NCI-H1930 (cell line): ENCODE measurements at places on chromosomes 6 and 20.

GRCh38 chr20:2616634-2617033 is 35.8 kb upstream of the NOP56 start:
- DNase-seq: no peak

DNA sequence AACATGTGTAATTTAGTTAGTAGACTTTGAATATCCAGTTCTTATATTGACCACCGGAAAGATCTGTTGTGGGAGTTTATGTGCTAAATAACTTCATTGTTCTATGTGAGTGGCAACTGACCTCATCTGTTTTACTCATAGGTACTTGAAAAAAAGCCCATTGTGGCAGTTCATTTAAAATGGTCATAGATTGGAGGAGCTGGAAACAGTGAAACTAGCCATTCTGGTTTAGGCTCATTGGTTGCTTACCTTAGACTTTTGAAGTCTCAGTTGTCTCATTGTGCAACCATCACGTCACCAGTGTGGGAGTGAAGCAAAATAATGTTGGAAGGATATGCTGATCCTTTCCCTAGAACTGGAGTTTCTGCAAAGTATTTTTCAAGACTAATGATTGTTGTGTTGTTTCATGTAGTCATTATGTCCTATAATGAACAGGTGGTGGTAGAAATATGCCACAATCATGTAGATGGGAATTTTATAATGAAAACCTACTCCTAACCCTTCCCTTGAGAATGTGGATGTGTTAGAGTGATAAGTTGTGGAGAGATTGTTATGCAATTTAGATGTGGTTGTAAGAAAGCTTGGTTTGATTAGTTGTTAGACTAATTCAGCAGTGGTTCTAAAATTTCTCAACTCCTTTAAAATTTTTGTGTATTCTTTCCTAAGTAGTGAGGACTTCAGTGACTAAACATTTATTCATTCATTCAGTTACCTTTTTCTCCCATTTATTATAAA is 18.3 kb downstream of the DSP start:
- no peak for DNase-seq

DNA sequence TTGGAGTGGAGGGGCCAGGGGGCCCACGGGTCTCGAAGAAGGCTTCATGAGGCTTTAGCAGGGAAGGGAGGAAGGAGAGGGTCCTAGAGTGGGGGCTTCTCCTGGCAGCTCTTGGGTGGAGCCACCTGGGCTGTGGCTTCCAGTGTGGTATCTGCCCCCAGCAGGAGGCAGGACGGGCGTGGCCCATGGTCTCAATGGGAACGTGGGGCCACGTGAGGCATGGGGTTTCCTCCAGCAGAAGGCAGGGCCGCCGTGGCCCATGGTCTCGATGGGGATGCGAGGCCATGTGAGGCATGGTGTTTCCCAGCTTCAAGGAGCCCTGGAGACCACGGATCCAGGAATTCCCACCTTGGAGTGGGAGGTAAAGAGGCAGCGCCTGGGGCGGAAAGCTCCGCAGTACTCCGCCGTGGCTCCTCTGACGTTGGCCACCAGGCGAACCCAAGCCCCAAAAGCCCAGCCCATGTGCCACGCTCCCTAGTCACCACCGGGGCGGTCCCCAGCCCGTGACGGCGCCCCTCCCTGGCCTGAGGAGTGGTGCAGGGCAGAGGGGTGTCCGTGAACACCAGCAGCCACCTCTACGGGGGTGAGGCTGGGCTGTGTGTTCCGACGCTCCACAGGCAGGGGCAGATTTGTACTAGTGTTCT is 62.0 kb upstream of the GATA5 start:
- no peak for DNase-seq

- DNase-seq: no peak
These were observed 762.1 kb upstream of the CHD6 start for GRCh38 chr20:42380287-42380686.

GRCh38 chr20:42026599-42026998 is 408.4 kb upstream of the CHD6 start:
- DNase-seq: no peak

DNA sequence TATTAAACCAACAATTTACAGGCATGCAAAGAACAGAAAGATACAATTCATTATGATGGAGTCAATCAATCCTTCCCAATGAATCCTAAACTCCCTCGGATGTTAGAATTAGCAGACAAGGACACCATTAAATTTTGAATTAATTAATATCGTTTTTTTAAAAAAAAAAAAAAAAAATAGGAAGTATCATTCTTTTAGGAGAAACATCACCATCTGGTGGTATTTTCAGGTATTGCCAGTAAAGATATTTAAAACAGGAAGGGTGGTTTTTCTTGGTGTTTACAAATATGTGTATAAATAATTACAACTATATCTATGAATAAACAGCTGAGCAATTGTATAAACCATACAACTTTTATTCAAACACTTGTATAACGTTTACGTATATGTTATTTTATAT is 564.4 kb downstream of the HAO1 start:
- DNase-seq: no peak

DNA sequence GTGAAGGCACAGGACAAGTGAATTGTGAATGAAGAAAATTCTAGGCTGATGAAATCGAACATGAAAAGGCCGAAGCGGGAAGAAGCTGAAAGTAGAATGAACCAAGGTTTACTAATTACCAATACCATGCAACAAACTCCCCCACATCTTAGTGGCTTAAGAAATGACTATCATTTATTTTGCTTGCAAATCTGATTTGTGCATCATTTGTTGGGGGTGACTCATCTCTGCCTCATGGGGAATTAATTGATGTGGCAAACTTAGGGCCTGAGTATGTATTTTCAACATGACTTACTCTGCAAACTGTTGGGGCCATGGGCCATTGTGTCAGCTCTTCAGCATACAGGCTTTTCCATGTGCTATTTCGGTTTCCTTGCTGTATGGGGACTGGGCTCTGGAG is 26.8 kb downstream of the PPP1R14C start:
- DNase-seq: no peak

GRCh38 chr6:114030767-114031166 is 59.8 kb upstream of the HDAC2 start:
- DNase-seq: no peak

DNA sequence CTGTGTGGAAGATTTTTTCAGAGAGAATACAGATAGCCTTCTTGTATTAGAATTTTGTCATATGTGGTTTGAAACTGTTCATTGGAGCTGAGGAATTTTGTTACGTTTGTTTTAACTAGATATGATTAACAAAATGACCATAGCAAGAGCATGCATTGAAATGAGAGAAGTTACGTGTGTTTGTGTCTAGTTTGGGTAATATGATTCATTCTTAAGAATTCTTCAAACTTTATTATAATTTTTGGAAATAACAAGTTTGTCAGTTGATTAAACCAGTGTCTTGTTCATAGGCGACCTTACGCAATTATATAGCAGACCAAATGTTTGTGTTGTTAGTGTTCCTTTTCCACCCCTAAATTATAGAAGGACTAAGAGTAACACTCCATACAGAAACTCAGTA is 5.5 kb downstream of the GMNN start:
- DNase-seq: no peak

DNA sequence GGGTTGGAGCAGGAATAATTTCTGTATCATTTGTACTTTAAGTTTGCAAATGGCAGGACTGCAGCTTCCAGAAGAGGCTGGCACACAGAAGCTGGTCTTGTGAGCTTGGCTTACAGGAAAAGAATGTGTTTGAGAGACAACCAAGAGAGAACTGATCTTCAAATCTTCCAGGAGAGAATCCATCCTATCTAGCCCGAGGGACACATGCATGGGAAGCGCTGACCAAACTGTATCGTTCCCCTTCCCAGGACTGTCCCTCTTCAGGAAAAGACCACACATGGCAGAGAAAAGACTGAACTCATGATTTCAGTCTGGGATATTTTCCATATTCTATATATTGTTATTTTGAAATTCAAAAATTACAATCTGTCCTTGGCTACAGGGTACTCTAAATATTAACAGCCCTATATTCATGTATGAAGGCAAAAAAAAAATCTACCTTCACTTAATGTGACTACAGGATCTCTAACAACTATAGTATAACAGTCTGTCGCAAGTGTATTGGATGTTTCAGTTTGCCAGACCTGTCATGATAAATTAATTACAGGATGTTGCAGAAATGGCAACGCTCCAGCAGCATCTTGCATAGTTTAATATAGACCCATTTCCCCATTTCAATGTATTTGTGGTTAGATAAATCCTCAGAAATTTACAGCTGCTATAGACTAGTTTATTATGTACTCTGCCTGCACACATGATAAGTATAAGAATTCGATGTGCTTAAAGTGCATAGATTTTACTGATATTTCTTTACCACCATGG is 99.4 kb downstream of the MYB start:
- DNase-seq: no peak

GRCh38 chr6:8588176-8588575 is 152.8 kb upstream of the SLC35B3 start:
- no peak for DNase-seq

GRCh38 chr20:51454250-51454865 is 88.2 kb downstream of the NFATC2 start:
- no peak for DNase-seq

DNA sequence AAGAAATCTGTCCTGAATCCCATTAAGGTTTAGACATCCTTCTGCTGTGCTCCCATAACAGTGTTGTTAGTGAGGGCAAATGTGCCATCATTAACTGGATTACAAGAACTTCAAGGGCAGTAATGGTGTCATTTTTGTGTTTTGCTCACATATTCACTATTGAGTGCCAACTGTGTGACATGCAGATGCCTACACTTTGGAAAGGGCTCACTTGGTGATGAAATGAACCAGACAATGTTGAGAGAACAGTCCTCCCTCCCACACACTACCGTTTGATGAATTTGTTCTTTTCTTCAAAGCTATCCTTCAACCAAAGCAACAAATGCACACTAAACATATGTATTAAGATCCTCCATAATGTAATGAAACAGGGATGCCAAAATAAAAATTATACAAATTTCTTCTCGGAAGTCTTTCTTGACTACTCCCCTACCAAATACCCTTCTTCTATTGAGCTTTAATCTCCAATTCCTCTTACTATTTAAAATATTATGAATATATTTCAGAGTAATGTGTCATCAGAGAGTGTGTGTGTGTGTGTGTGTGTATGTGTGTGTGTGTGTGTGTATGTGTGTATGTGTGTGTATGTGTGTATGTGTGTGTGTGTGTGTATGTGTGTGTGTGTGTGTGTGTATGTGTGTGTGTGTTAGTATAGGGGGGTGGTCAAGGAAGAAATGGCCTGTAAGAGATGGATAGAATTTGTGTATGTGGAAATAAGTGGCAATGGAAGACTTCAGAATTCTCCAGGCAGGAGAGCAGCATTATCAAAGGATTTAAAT is 92.3 kb upstream of the ENPP5 start:
- no peak for DNase-seq

- no peak for DNase-seq
These were observed 1.3 kb downstream of the PPP1R3G start for GRCh38 chr6:5086294-5086890.

DNA sequence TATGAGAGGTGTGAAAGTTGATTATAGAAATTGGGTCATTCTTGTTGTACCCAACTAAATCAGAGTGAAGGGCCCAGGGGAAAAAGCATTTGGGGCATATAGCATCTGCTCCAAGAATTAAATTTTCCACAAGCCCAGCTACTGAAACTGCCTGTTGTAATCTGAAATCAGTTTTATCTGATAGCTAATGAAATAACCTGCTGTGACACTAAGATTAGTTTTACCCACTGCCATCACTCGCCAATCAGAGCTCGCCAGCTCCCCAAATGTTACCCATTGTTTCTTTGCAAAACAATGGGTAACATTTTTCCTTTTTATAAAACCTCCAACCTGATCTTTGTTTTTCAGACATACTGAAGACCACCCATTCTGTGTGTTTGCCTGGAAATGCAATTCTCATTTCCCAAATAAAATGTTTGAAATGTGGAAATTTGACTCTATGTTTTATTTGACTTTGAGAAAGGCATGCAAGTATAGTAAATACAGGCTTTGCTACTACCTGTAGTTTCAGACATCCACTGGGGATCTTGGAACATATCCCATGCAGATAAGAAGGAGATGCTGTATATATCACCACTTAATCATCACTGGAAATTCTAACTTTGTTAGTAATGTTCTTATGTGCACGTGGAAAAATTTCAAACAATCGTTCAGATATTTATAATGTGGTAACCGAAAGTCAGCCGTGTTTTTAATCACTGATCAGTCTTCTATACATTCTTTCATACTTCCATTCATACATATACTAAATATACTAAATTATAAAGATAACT is 6.3 kb upstream of the AHI1 start:
- no peak for DNase-seq

GRCh38 chr6:34196116-34196832 is 40.4 kb upstream of the HMGA1 start:
- DNase-seq: peak; percentile 66

- no peak for DNase-seq
These were observed 280.9 kb downstream of the QKI start for GRCh38 chr6:163695414-163695864.

DNA sequence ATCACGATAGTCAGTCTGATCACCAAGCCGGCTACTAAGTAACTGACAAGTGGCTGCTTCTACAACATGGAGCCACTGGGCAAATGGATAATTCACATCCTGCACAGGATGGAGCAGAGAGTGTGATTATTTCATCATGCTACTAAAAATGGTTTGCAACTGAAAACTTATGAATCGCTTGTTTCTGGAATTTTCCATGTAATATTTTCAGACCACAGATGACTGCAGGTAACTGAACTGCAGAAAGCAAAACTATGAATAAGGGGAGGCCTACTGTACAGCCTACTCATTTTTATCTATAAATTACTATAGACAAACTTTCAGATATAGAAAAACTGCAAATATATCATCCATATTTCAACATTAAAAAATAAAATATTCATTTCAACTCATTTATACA is 91.5 kb downstream of the EPB41L2 start:
- DNase-seq: no peak

DNA sequence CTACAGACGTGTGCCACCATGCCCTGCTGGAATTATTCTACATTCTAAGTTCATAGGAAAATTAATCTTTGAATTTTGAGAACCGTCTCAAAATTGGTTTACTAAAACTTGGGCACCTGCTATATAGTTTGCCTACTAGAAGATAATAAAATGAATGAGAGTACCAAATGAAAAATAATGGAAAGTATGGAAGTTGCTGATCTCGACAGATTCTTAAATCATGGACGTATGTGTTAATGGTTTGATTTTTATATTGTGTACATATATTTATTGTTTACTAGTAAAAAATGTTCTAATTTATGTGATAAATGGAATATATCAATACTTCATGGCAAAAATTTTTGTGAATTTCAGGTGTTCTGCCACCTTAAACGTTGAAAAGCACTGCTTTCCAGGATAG is 60.0 kb downstream of the KIZ start:
- DNase-seq: no peak

DNA sequence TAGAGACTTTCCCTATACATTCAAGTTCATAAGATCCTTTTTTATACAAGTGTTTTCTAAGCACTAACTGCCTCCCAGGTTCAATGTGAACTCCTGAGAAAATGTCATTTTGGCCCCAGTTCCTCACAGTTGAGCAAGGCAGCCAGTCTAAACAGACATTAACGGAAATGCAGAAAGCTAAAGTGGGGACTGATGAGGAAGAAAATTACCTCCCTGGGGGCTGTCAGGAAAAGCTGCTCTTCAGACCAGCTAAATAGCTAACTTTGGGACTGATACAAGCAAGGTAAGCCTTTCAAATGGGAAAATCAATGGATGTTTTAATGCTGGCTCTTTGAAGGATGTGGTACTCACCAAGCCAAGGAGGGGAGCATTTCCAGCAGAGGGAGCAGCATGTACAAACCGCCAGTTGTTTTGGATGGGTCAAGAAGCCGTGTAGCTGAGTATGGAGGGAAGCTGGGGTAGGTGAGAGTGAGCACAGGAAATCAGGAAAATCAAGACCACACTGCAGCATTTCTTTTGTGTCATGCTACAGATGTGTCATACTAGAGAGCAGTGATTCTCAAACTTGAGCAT is 180.8 kb upstream of the CHD6 start:
- DNase-seq: no peak

- no peak for DNase-seq
These were observed 6.8 kb downstream of the SLC29A1 start for GRCh38 chr6:44230034-44230675.
